Activated naive CD4-positive, alpha-beta T cell treated with Interleukin-2 at 50 U/mL for 16 hours (primary cell): ENCODE measurements at places on chromosomes 7 and 10.

- no peak for DNase-seq
Observed at GRCh38 chr10:33012306-33012705, 54.3 kb upstream of the ITGB1 start.

- peak; percentile 33 for DNase-seq
Observed at GRCh38 chr10:91909117-91909677, at the start of gene FGFBP3. Gene FGFBP3, minus strand, starts transcription at chr10:91909486. Its CDS starts 517 bp downstream, at chr10:91908969.

DNA sequence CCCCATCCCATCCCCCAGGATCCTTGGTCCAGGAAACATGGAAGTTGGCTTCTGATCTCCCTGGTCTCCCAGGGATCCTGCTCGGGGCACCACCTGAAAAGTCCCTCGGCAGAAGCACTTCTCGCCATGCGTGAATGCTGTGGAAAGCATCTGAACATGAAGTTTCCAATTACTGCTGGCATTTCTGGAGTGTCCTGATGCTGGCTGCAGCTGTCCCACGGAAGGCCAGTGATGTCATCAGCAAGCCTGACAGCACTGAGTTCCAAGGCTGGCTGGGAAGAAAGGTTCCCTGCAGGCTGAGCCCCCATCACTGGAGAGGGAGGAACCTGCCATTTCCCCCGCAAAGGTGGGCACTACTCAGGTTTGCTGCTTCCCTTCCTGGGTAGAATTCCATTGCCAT is 71.4 kb downstream of the KCNMA1 start:
- no peak for DNase-seq

DNA sequence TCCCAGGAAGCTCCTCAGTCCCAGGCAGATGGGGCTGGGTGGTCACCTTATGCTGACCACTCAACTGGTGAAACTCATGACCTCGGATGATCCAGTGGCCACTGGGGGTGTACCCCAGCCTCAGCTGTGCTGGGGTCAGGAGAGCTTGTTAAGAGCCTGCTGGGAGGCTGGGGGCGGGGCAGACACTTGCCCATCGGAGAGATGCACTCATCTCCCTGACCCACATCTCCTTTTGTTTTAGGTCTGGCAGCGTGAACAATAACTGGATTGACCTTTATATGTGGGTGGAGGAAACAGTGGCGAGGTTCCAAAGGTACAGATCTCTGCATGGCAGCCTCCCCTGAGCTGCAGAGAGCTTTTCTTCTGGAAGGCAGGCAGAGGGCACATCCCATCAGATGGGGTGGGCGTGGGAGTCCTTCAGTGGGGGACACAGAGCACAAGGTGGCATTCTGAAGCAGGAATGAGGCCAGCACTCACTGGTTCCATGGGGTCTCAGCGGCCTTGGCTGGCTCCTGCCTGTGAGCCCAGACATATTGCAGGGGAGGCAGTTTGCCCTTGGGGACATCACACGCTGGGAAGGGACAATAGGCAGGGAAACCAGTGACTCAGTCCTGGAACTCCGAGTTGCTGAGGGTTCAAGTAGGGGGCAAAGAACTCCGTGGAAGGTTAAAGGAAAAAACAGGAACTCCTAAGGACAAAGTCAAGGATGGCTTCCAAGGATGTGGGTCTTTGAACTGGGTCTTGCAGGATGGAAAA is 5.2 kb downstream of the ANTXRL start:
- no peak for DNase-seq

DNA sequence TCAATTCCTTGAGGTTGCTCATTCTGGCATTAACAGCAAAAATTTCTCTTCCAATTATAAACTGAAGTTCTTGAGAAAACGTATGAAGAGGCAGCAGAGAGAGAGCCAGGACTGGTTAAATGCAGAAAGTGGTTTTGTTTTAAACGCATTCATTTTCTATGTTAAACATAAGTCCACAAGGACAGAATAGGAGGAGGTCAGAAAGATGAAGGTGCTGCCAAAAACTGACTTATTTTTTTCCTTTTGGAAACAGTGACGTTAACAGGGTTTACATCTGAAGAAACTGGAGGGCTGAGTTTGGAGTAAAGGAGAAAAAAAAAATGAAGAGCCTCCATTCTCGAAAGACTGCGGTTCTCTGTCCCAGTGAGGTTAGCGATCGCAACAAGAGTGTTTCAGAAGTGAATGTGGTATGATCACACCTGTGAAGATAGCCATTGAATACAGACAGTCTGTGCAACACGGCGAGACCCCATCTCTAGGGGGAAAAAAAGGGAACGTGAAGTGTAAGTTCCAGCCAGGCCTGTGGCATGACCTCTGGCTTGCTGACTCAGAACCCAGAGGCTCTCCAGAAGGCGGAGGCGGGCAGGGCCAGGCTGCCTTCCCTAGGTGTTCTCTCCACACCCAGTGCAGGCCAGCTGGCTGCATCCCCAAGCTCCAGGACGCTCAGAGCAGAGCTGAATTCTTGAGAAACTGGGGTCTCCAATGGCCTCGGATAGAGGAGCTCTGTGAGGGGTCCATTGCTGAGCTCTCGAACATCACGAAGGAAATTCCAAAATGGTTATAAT is 84.0 kb downstream of the CHST15 start:
- no peak for DNase-seq

DNA sequence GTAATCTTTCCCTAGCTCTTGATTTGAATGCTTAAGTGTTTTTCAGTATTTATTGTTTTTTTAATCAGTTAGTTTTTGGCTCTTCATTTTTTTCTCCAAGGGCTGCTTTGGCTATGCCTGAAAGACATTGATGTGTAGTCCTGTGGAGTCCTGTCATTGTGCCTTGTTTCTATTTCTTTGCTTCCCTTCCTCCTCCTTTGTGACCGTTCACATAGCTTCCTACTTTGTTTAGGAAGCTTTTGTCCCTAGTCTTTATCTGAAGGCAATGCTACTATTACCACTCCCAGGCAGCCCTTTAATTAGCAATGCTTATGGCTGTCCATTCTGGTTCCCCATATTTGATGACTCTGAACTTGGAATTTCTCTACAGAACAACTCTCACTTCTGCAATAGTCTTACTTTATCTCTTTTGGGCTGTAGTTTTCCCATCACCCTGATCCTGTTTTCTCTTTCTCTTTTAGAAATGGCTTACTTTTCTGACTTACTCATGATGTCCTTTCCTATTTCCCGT is 39.9 kb downstream of the ADCYAP1R1 start:
- no peak for DNase-seq

DNA sequence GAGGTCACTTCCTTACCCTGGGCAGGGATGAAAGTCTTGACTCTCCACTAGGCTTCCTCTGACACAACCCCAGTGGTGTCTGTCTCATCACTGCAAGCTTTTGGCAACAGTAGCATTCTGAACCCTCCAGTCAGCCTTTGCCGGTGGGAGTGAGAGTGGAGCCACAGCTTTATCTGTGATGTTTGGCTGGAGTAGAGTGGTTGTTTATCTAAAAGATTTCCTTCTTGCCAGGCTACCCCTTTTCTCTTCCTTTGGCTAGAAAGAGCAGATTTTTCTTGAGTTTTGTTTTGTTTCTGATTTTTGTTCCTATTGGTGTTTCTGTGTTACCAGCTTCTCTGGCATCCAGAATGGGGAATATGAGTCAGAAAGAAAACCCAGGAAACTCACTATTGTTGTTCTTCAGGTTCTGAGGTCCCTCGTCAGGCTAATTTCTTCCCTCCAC is 98.9 kb upstream of the KIF5B start:
- no peak for DNase-seq

DNA sequence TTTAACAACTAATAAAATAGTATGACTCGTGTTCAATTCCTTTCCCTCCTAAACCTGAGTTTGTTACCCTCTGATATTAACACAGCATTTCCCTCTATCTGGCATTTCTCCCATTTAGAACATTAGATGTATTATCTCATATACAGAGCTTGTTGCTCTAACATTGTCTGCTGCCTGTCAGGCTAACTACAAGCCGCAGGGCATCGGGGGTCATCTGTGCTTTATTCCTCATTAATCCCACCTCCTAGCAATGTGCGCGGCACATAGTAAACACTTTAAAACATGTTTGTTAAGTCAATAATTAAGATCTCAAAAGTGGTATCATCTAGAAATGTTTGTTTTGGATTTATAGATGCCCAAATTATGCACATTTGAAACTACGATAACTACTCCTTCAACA is 52.9 kb upstream of the NEBL start:
- DNase-seq: no peak
